HTR-8/SVneo (cell line): ENCODE measurements at places on chromosomes 1 and 21.

DNA sequence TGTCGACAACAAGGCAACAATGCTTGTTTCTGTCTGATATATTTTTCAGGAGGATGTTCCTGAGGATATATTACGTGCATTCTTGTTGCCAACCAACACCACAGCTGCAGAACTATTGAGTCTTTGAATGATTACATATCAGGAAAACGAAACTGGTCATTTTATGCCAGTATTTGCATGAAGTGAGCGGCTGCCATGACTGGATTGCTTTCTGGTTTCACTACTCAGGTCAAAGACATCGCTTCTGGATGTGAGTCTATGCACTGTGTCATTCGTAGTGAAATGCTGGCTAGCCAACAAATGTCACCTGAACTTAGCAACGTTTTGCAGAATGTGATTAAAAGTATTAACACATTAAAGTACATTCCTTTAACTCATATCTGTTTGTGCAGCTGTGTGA, 35.8 kb upstream of the OLFM3 start:
- no peak for DNase-seq

DNA sequence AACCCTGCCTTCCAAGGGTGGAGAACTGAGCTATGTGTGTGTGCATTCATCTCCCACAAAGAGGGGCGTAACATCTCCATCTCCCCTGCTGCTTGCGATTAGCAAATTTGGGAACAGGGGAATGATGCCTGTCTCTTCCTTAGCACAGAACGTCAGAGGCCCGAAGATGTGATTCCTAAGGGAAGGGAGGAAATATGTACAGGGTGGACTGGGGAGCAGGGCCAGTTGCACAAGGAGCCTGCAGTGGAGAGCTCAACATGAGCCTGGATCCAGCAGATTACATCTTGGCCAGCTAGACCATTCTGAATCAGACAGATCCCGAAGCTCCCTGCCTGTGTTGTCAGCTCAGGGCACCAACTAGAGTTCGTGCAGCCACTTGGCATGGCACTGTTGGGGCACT, 118.1 kb downstream of the NGF start:
- no peak for DNase-seq

- DNase-seq = no peak
Observed at GRCh38 chr1:235495551-235495950, 8.7 kb downstream of the B3GALNT2 start.

DNA sequence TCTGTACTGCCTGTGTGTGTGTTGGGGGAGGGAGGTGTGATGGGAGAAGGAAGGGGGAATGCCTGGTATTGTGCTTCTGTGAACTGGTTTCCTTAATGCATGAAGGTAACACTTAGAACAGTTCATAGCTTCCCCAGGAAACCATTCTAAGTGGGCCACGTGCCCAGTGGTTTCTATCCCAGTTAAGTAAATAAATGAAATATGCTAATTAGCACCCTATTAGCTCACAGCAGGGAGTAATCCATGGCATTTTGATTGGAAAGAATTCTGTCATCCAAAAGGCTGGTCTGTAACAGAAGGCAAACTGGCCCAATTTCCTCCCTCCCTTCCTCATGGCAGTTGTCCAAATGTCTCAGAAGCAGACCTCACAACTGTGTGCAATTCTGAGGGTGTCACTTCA, 199.3 kb downstream of the TTLL7 start:
- DNase-seq = no peak

DNA sequence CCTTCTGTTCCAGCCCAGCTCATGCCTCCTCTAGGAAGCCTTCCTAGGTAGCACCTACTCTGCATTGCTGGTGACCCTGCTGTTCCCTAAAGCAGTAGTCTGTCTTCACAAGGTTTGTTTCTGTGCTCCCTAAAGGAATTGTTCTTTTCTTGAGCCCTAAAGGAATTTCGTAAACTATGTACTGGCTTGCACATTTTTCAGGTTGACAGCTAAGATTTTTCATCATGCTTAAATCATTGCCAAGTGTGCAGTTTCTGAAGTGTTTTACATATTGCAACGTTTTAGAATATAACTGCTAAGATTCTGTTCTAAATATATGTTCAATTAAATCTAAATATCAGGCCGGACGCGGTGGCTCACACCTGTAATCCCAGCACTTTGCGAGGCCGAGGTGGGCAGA, 13.1 kb downstream of the S100A16 start:
- no peak for DNase-seq

DNA sequence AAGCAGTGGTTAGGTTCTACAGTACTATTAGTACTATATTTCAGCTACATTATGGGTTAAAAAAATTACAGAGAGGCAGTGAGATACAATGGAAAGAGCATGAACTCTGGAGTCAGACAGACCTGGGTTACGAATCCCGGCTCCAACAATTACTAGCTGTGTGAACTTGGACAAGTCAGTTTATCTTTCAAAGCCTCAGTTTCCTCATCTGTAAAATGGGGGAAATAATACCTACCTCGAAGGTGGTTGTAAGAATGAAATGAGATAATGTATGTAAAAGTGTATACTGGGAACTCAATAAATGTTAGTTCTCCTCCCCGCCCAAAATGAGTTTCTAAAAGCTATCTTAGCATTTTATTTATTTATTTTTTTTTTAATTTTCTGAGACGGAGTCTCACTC, 59.5 kb downstream of the PRPF38A start:
- no peak for DNase-seq

GRCh38 chr1:1079408-1080121, 5.5 kb upstream of the RNF223 start:
- peak; percentile 89 for DNase-seq
